ENCODE measurements at places on chromosomes 2 and 18. TPM values are rescaled to one million over a fixed set of nuclear protein-coding genes. Genes with fewer than 3 reads are reported as not detected.

TUBA3E gene
- total RNA-seq: not detected

GLS gene
- total RNA-seq: 90.4 TPM

MYOM1 gene
- 0.10 TPM for total RNA-seq

G6PC2 gene
- not detected for total RNA-seq

CDK5R2 gene
- total RNA-seq: 0.07 TPM

SERPINB11 gene
- 107 TPM for total RNA-seq

MGAT4A gene
- 2.7 TPM for total RNA-seq

MYL1 gene
- total RNA-seq: not detected

IGFBP5 gene
- 0.82 TPM for total RNA-seq

TTN gene
- 2.0 TPM for total RNA-seq

TLX2 gene
- 0.40 TPM for total RNA-seq

NEU2 gene
- total RNA-seq: not detected

FSHR gene
- not detected for total RNA-seq

CCDC148 gene
- 0.32 TPM for total RNA-seq

DUSP19 gene
- total RNA-seq: 3.5 TPM

MAP3K19 gene
- not detected for total RNA-seq

SYT4 gene
- total RNA-seq: not detected

SRD5A2 gene
- 0.05 TPM for total RNA-seq

IL1F10 gene
- total RNA-seq: not detected

TNP1 gene
- not detected for total RNA-seq

EVX2 gene
- total RNA-seq: not detected

ZC3H6 gene
- total RNA-seq: 8.7 TPM

GULP1 gene
- total RNA-seq: 73.7 TPM

IL36G gene
- not detected for total RNA-seq

C2orf81 gene
- 1.2 TPM for total RNA-seq

GREB1L gene
- 2.1 TPM for total RNA-seq

CIB4 gene
- not detected for total RNA-seq

RAX gene
- not detected for total RNA-seq

PRSS56 gene
- total RNA-seq: not detected

RPL37A gene
- total RNA-seq: 5,323 TPM

AGXT gene
- not detected for total RNA-seq

EGR4 gene
- total RNA-seq: not detected

MAP4K4 gene
- total RNA-seq: 40.2 TPM

CENPO gene
- total RNA-seq: 22.7 TPM

ABCG8 gene
- not detected for total RNA-seq
